Fibroblast of skin of right biceps (primary cell): ENCODE measurements at places on chromosomes 13 and 19.

GRCh38 chr19:728011-728410 lies 19.3 kb downstream of the PALM start:
- no peak for DNase-seq

DNA sequence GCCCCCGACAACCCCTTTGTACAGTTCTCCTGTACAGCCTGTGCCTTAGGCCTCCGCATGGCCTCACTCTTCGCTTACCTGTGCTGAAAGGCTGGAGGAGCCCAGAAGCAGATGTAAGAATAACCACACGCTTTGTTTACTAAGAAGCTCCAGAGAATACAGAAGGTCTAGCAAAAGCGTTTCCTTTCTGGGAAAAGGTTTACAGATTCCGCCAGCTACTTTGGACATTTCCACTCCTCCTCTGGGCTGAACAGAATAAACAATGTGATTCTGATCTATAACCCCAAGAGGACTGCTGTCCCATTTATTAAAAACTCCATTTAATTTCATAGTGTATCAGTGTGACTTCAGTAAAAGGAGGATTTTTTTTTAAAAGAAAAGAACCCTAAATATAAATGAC lies 339.2 kb downstream of the DNAJC15 start:
- no peak for DNase-seq

GRCh38 chr19:41097302-41097701 lies 9.1 kb downstream of the CYP2A13 start:
- DNase-seq = no peak

DNA sequence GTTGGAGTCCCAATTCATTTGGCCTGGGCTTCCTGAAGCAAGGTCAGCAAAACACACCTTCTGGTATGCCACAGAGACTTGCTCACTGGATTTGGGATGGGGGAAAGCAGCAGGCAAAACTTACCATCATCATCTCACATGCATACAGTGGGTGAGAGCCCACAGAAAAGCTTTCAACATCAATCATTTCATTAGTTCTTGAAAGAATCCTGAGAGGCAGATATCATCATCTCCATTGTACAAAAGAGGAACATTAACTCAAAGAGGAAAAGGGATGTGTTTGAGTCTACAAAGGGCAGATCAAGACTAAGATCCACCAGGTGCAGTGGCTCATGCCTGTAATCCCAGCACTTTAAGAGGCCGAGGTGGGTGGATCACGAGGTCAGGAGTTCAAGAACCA lies 6.4 kb downstream of the WDR87 start:
- DNase-seq = no peak

DNA sequence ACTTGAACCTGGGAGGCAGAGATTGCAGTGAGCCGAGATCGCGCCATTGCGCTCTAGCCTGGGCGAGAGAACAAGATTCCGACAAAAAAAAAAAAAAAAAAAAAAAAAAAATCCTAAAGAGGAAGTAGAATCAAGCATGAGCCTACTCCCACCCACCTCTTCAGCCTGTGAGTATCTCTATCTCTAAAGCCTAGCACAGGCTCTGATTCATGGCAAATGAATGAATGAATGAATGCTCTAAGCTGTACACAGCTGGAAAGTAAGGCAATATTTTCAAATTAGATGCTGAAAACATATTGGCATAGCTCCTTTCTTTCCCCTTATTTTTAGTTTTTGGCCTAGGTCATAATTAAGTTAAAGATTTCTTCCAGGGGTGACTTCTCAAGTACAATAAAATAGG lies 35.7 kb upstream of the FAM216B start:
- DNase-seq = no peak

GRCh38 chr19:10701955-10702525 lies 801 bp downstream of the QTRT1 start:
- DNase-seq = peak; percentile 19

- peak; percentile 100 for DNase-seq
Observed at GRCh38 chr19:19063183-19064097, at the start of gene SLC25A42. SLC25A42 (plus strand) TSS chr19:19063994; CDS start chr19:19096125, 32,131 bp downstream.

GRCh38 chr19:2634228-2634951 lies 68.1 kb downstream of the GNG7 start:
- no peak for DNase-seq

DNA sequence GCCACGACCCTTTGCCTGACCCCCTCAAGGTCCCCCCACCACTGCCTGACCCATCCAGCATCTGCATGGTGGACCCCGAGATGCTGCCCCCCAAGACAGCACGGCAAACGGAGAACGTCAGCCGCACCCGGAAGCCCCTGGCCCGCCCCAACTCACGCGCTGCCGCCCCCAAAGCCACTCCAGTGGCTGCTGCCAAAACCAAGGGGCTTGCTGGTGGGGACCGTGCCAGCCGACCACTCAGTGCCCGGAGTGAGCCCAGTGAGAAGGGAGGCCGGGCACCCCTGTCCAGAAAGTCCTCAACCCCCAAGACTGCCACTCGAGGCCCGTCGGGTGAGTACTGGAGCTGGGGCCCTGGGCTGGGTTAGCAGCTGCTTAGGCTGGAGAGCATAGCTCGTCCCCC lies 8.6 kb downstream of the MAP1S start:
- no peak for DNase-seq

GRCh38 chr19:55088021-55088451 lies 12.4 kb downstream of the EPS8L1 start:
- DNase-seq = no peak

GRCh38 chr19:36046443-36047050 lies 7.5 kb downstream of the THAP8 start:
- no peak for DNase-seq
